Naive thymus-derived CD4-positive, alpha-beta T cell (primary cell): ENCODE measurements at places on chromosomes 13 and 19. TPM values are rescaled to one million over a fixed set of nuclear protein-coding genes. Genes with fewer than 3 reads are reported as not detected.

DNA sequence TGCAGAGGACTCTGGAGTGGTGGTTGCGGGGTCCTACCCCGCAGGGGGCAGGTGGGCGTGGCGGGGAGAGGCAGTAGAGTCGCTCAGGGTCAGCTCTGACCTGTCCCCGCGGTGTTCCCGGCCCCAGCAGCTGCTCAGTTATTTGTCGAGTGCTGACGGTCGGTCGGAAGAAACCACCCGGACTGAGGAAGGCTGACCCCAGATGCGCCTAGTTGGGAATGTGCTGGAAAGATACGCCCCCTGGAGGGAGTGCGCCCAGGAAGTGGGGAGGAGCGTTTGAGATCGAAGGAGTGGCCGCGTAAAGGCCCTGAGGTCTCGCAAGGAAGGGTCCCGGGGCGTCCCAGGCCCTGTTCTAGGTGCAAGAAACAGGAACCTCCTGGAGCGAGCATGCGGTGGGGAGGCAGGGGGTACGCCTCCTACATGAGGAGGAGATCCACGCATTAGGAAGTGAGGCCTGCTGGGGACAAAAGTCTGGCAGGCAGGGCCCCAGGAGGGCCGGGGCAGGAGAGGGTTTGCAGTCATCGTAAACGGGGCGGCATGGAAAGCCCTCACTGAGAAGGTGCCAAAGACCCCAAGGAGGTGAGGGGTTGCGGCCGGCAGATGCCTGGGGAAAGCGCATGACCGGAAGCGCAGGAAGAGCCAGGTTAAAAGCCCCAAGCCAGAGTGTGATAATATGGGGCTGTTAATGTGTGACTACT is 9.2 kb downstream of the CCDC8 start:
- no peaks in the 10 kb centered on the region for H3K36me3 ChIP-seq
- DNase-seq = no peak
- H3K4me1 ChIP-seq = no peaks in the 10 kb centered on the region
- H3K4me3 ChIP-seq = peak overlapping the region; percentile 2
- H3K27ac ChIP-seq = no peak overlapping the region

DNA sequence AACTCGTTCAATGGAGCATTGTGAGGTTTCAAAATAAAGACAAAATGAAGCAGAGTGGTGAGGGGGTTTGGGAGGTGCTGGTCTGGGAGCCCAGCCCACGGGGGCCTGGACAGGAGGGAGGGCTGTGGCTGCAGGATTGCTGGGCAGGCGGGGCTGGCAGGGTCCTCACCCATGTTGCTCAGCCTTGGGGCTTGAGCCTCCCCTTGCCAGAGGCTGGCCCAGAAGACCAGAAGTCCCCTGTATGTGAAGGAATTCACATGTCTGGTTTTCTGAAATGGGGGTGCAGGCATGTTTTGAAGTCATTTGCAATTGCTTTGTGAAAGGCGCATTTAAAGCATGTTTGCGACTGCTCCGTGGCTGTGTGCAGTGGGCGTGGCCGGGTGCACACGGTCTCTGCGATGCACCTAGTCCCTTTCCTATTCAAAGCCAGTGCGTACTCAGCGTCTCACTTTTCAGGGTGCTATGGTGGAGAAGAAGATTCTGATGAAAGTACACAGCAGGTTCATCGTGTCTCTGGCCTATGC is 2.3 kb downstream of the GRK1 start:
- no peak overlapping the region for H3K27ac ChIP-seq
- no peaks in the 10 kb centered on the region for H3K4me1 ChIP-seq
- DNase-seq = no peak
- H3K4me3 ChIP-seq = no peak overlapping the region
- H3K36me3 ChIP-seq = no peaks in the 10 kb centered on the region

GRCh38 chr19:33667881-33668280 is 46.1 kb downstream of the CHST8 start:
- no peaks in the 10 kb centered on the region for H3K36me3 ChIP-seq
- no peaks in the 10 kb centered on the region for H3K4me1 ChIP-seq

DNA sequence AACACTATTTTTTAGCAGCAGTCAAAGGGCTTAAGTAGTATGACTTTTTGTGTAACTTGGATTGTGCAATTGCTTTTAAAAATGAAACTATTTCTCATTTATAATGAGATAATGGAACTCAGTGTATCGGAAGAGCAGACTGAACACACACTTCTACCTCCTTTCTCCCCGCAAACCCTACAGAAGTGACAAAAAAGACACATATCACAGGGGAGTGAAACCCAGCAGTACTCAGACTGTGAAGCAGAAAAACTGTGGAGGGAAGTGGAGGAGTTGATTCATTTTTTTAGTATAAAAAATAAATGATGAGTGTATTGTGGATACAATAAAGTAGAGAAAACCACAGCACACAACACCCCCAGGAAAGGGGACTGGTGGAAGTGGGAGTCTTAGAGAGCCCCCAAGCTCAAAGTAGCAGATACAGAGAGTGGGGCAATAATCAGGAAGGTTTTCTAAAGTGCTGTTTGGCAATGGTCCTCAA is 9.7 kb downstream of the LPAR6 start:
- DNase-seq = peak; percentile 21
- H3K36me3 ChIP-seq = no peaks in the 10 kb centered on the region
- H3K4me3 ChIP-seq = peak overlapping the region; percentile 0
- H3K27ac ChIP-seq = peak overlapping the region; percentile 68
- H3K27me3 ChIP-seq = no peaks in the 10 kb centered on the region

- DNase-seq = peak; percentile 23
- peaks cover 58% of the 10 kb centered on the region for H3K4me1 ChIP-seq
- no peaks in the 10 kb centered on the region for H3K36me3 ChIP-seq
- H3K27me3 ChIP-seq = no peaks in the 10 kb centered on the region
- H3K27ac ChIP-seq = peak overlapping the region; percentile 93
- peak overlapping the region; percentile 51 for H3K4me3 ChIP-seq
Measured at GRCh38 chr19:48329167-48329891, 4.0 kb downstream of the EMP3 start.

Gene PROZ
- not detected for polyA plus RNA-seq

Gene PSG4
- polyA plus RNA-seq = not detected

Gene LILRA2
- polyA plus RNA-seq = 0.38 TPM

Gene ICAM3
- 229 TPM for polyA plus RNA-seq

Gene C19orf67
- polyA plus RNA-seq = not detected
